Cortex of kidney (tissue), 1 donor: ENCODE measurements at places on chromosomes 1 and 21.

DNA sequence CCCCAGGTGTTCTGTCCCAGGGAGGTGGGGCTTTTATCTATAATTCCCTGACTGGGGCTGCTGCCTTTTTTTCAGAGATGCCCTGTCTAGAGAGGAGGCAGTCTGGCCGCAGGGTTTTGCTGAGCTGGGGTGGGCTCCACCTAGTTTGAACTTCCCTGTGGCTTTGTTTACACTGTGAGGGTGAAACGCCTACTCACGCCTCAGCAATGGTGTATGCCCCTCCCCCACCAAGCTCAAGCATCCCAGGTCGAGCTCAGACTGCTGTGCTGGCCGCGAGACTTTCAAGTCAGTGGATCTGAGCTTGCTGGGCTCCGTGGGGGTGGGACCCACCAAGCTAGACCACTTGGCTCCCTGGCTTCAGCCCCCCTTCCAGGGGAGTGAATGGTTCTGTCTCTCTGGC, 124.3 kb downstream of the CENPF start:
- no peak for DNase-seq

DNA sequence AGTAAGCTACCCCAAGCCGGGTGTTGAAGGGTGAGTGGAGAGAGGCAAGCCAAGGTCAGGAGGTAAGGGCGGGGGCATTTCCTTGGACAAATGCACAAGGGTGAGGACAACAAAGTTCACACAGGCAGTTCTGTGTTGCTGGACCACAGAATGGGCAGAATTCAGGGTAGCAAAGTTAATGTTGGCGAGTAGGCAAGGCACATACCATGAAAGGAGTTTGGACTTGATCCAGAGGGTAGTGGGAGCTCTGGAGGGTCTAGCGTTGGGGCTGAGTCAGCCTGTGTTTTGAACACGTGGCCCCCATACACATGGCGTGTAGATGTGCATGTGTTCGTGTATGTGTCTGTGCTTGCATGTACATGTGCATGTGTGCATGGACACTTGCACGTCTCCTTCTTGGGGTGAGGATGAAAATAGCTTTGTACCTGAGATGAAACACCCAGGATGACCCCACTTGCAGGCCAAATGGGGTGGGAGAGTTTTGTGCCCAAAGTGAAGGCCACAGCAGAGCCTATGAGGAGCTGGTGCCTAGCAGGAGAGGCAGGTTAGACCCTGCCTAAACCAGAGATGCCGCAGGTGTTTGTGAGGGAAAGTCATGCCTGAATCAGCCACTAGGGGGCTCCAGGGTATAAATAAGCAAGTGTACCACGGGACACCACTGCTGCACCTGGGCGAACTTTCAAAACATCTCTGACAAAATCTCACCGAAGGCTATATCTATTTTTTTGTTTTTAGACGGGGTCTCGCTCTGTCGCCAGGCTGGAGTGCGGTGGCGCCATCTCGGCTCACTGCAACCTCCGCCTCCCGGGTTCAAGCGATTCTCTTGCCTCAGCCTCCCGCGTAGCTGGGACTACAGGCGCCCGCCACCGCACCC, 21.8 kb downstream of the SLC27A3 start:
- DNase-seq, result no peak

GRCh38 chr1:180254854-180255253, 24.8 kb downstream of the LHX4 start:
- no peak for DNase-seq

- DNase-seq, result no peak
Observed at GRCh38 chr1:203549309-203549708, 55.4 kb downstream of the OPTC start.

DNA sequence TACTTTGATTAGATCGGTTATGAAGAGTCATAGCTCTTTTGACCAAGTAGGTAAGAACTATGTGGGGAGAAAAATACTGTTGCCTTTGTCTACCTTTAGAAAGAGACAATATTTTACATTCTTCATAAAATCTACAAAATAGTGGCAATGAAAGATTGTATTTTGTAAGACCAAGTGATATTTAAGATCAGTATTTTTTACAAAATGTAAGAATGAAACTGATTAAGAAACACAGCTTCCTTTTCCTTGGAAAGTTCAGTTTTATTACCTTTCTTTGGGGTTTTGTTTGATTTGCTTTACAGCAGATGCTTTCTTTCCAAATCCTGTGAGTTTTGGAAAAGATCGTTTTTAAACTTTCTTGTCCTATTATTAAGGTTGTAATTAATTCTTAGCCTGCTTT, 69.8 kb downstream of the SLC35A3 start:
- no peak for DNase-seq

GRCh38 chr1:116258668-116259419, 114.2 kb upstream of the ATP1A1 start:
- no peak for DNase-seq

GRCh38 chr1:238485912-238486209, 595.1 kb upstream of the ZP4 start:
- DNase-seq, result no peak

- no peak for DNase-seq
Observed at GRCh38 chr1:97668945-97669344, 251.9 kb downstream of the DPYD start.

DNA sequence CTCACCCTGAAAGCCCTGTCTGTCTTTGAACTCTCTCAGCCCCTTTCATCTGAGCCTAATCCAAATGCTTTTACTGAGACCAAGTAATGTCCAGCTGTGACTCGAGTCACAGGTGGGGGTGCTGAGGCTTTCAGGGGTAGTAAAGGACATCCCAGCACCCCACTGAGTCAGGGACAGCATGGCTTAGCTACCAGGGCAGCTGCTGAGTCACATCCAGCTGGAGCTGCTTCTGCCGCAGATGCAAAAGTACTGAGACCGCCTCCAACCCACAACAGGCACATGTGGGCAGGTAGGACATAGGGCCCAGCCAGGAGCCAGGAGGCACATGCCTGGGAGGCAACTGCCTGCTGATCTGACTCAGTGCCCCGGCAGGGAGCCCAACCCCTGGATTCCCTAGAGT, 6.7 kb upstream of the VSIG8 start:
- no peak for DNase-seq
